ENCODE measurements at places on chromosomes 7 and 10.
A peak's percentile ranks its signal among the peaks of the same experiment; 100 is the strongest.

DNA sequence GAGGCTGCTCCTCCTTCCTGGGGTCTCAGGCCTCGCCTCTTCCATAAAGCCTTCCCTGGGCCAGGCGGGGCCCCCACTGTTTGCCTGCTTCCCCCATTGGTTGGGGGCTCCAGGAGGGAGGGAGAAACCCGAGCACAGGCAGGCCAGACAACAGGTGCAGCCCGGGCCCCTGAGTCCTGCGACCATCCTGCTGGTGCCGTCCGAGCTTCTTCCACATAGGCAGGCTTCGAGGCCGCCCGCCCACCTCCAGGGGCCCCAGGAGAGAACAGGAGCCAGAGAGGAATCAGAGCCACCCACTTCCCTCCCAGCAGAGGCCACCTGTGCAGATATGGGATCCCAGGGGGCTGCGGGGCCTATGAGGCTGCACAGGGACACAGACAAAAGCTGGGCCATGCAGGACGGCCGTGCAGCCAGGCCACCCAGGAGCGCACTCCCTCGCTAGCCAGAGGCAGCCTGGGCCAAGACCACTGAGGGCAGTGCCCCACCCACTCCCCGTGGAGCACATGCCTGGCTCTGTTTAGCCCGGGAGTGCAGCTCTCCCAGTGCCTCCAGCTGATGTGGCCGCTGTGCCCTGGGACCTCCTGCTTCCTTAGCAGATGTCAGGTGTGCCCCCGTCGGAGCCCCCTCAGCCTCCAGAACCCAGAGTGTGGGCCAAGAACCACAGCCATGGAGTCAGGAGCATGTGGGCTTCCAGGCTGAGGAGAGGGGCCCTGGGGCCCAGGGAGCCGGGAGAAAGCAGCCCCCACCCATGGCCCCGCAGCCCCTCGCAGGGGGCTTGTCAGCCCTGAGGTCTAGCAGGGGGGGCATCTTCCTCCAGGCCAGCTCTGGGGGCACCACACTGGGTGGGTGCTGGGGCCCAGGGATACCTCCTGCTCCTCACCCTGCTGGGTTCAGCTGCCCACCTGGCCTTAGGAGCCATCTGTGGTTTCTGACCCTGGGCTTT, 59.9 kb upstream of the INPP5A start:
- no peak for DNase-seq

GRCh38 chr7:100655908-100656674, at the start of gene ACTL6B:
ACTL6B (minus strand) TSS chr7:100656448; CDS start chr7:100656354, 94 bp downstream.
- DNase-seq: peak; percentile 80

DNA sequence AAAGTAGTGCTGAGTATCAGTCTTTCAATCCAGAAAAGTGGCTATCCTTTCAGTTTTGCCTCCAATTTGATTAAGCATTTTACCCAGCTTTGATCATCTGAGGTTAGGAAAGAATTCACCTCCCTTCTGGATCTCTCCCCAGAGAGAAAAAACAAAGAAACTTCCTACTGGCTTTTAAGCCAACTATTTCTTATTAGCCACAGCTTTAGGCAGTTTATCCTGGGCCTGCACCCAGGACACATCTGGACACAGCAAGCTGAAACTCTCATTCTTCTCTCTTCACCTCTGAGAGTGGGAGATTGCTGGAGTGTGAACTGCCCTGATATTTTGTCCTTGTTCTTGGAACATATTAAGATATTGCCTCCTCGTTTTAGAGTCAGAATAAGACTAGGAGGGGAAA, 43.5 kb upstream of the LSM8 start:
- no peak for DNase-seq

- DNase-seq: no peak
Observed at GRCh38 chr7:158824028-158824427, 5.3 kb downstream of the ESYT2 start.

- DNase-seq: no peak
Observed at GRCh38 chr10:47317251-47317650, 5.0 kb upstream of the GDF2 start.

- no peak for DNase-seq
Observed at GRCh38 chr10:80281292-80281691, 8.2 kb downstream of the MAT1A start.

DNA sequence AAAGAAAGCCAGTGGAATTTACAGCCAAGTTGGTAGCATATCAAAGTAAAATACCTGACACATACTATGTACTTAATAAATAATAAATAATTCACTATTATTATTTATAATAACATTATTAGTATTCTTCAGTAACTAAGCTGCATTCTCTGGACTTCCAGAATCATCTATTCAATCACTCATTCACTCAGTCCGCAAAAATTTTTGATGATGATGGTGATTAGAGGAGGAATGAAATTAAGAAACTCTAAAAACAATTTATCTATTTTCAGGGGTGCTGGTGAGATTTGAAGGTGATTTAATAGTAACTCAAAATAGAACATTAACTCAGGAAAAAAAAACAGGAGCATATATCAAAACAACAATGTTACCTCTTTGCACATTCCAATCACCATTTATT, 3.2 kb upstream of the LIPN start:
- no peak for DNase-seq

DNA sequence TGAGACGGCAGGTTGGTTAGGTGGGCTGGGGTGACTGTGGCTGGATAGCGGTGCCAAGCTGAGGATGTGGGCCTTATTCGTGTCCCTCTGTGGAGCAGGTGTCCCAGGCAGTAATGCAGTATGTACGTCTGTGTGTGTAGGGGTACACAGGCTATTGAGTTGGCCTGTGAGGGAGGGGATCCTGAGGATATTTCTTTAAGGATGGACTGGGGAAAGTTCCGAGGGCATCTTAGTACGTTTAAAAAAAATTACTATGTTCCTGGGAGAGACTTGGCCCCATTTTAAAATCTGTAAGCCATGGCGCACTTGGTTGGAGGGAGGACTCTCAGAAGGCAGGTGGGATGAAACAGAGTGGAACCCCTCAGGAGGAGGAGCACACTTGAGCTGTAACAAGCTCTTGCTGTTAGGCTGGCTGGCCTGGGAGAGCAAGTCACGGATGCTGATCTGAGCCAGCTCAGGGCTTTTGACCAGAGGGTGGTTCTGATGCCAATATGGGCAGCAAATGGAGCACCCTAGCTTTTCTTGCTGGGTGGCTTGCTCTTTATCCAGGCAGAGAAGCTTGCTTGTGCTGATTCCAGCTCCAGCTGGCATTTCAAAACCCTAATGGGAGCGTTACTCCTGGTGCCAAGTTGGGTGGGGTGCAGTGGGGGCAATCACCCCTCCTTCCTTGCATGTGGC, 765 bp downstream of the WBP1L start:
- no peak for DNase-seq

DNA sequence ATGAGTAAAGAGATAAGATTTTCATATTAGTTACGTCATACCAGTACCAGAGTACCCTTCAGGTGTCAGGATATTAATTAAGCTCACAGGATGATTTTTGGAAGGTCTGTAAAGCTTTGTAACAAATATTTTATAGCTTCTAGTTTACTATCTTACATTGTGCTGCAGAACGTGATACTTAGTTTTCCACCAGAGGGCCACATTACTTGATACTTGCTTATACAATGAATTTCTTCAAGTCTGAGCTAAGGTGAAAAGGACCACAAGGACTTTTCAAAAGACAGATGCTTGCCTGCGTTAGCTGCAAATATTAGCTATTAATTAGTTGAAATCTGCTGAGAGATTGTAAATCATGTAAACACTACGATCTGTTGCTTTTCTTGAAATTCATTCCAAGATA, 12.2 kb downstream of the FOXP2 start:
- DNase-seq: no peak

- DNase-seq: no peak
Observed at GRCh38 chr10:97067716-97068391, 117.9 kb downstream of the SLIT1 start.

DNA sequence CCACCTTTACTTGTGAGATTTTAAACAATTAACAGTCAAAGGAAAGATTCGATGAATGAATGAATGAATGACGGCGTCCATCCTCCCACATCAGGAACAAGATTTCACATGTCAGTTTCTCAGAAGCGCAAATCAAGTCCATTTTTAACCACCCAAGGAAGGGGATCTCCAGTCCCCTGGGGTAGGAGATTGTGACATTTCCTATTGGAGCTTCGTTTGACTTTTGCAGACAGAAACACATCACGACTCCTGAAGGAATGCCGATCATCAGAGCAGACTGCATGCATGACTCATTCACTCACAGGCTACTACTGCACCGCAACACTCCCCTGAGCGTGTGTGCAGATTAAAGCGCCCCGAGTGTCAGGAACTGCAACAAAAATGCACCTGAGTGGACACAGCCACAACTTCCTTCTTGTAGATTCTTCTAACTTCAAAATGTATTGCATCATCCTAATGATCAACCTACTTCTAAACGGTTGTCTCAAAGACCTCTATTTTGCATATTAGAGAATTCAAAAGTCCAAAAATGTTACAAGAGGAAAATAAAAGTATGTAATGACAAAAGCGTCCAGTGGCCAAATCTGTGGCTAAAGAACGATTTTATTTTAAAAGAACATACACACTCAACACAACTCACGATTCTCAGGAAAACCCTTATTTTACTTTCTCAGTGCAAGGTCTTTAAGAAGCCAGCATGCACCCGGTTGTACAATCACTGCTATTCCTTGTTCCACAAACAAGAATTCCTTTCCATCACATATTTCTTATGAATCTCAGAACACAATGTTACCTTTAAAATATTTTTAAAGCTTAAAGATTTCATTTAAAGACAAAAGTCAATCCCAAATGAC, 172.6 kb downstream of the FAM107B start:
- no peak for DNase-seq

- DNase-seq: peak; percentile 33
Observed at GRCh38 chr7:69932034-69932628, 333.9 kb downstream of the AUTS2 start.

- DNase-seq: no peak
Observed at GRCh38 chr10:74888962-74889661, 62.7 kb downstream of the KAT6B start.

GRCh38 chr10:98320486-98321185, 52.6 kb upstream of the LOXL4 start:
- DNase-seq: no peak

- no peak for DNase-seq
Observed at GRCh38 chr7:17144322-17144721, 154.1 kb upstream of the AHR start.

- no peak for DNase-seq
Observed at GRCh38 chr7:137860542-137860941, 13.8 kb upstream of the DGKI start.

DNA sequence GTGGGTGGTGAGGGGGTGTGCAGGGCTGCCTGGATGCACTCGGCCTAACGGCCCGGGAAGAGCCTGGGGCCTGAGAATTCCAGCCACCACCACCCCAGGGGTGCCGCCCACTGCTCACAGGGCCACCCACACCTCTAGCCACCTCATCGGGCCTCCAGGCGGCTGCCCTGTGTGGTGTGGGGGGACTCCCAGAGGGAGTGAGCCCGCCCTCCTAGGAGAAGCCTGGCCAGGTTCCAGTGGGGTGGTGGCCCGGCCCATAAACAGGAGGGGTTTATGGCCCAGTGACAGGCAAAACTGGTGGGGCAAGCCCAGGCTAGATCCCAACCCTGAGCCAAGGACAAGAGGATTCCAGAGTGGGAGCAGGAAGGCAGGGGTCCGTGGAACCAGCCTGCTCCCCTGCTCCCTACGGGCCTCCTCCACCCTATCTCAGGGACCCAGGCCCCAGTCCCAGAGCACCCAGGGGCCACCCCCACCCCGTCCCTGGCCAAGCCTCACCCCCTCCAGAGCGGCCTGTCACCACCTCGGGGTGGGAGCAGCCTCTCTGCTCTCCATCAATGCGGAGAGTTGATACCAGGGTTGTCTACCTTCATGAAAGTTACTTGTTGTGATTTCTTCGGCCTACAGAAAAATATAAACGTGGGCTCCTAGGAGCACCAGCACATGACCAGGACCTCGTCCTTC, 20.2 kb upstream of the PDGFA start:
- no peak for DNase-seq

DNA sequence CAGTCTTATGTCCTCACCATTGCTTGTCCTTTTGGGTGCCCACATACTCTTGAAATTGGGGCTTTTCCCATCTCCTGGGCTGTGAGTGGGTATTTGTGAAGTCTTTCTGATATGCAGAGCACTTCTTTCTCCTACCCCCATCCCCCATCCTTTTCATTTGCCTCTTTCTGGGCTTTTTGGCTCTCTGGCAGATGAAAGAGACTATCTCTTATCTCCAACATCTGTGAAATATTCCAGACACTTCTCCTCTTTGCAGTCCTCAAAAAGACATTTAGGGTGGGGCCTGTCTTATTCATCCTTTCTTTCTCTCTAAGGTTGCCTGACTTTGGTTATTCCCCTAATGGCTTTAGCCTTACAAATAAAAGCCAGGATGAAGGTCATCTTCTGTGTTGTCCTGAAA, 462.2 kb upstream of the MKI67 start:
- no peak for DNase-seq

DNA sequence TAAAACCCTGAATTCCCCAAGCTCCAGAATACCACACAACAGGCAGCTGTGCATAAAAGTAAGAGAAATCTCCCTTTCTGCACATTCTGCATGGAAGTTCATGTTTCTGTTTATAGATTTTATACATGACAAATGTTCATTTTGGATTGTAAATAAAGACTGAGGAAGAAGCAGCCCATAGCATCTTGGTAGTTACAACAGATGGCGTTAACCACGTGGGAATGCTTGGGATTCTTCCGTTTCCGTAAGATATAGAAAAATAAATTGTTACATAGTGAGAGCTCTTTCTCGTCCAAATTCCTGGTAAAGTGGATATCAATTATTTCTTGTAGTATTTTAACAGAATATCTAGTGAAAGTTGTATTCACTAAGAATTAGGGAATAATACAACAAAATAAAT, 1016.5 kb downstream of the GRM8 start:
- DNase-seq: no peak

DNA sequence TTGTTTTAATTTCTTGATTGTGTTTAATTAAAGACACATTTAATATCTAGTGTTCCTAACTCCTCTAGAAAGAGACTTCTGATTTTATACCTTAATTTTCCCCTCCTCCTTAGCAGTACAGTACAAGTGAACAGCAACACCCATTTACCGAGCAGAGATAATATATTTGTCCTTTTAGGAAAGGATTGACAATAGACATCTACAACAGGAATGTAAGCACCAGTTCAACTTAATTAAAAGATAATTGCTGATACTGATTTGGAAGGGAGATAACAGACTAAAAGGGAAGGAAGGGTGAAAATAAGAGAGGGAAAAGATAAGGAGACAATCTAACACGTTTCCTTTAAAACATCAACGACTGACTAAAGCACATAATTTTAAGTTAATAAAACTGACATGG, 119.3 kb downstream of the SRPK2 start:
- no peak for DNase-seq

GRCh38 chr10:119538632-119539358, 3.7 kb downstream of the RGS10 start:
- DNase-seq: no peak

- no peak for DNase-seq
Observed at GRCh38 chr7:92904244-92905131, 68.1 kb upstream of the CDK6 start.

GRCh38 chr10:13773496-13774170, 186.9 kb downstream of the PRPF18 start:
- DNase-seq: no peak

GRCh38 chr10:29517352-29517923, 117.3 kb downstream of the SVIL start:
- DNase-seq: peak; percentile 43

Measured in neural crest cell (in vitro differentiated cells).